ENCODE measurements at places on chromosomes 3 and 15. TPM values are rescaled to one million over a fixed set of nuclear protein-coding genes. Genes with fewer than 3 reads are reported as not detected.

Gene HTR3E
- not detected for total RNA-seq

Gene MEX3B
- 0.37 TPM for total RNA-seq

Gene EPHB1
- 24.1 TPM for total RNA-seq

- no peak for DNase-seq
Observed at GRCh38 chr3:122661633-122662032, 19.0 kb upstream of the PARP14 start.

- no peak for DNase-seq
Observed at GRCh38 chr15:92611995-92612745, 43.4 kb downstream of the FAM174B start.

Gene XPC
- 30.3 TPM for total RNA-seq

Gene GOLGA8N
- total RNA-seq: 1.5 TPM

Gene CCDC33
- total RNA-seq: not detected

Gene BSN
- total RNA-seq: 0.61 TPM

- DNase-seq: no peak
Observed at GRCh38 chr15:71276336-71276665, 161.0 kb downstream of the THSD4 start.

Gene GATM
- 29.0 TPM for total RNA-seq

DNA sequence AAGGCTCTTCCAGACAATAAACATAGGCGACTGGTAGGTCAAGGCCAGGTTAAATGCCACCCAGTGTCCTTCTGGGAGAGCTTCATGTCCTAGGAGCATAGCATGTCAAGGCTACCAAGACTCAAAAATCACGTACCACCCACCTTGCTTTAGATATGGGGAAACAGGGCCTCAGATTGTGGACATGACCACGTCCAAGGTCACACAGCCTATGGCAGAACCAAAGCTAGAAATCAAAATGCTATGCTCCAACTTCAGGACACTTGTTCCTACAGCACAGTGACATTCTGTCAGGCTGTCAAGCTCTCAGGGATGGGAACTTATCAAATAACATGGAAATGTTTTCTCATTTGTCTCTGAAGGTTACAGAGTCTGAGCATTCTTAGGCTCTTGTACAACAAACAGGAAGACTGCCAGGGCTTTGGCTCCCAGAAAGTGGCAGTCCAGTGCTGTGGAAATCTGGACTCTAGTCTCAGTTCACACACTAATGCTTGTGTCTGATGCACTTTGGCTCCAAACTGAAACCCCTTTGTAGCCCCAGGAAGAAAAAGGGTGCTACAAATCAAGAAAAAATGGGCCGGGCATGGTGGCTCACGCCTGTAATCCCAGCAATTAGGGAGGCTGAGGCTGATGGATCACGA is 170.4 kb upstream of the LPP start:
- DNase-seq: peak; percentile 49

- no peak for DNase-seq
Observed at GRCh38 chr3:111956995-111957734, 21.7 kb upstream of the ABHD10 start.

DNA sequence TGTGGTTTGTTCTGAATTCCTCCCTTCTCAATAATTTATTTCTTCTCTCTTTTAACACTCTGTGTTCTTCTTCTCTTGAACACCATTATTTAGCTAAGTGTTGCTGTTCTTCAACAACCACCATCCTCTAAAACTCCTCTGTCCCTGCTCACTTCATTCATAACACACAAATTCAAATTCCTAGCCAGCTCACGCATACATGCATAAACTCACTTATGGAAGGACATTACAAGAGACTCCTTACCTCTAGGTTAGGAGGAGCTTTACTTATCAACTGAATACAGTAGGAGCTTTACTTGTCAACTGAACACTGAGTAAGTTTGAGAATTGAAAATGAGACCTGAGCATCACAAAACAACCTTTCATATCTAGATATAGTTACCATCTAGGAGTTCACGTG is 23.6 kb downstream of the MME start:
- no peak for DNase-seq

Gene P3H2
- total RNA-seq: not detected

Gene ZIC1
- total RNA-seq: not detected

Gene CEP97
- total RNA-seq: 21.7 TPM
